ENCODE measurements at places on chromosomes 2 and 18.

DNA sequence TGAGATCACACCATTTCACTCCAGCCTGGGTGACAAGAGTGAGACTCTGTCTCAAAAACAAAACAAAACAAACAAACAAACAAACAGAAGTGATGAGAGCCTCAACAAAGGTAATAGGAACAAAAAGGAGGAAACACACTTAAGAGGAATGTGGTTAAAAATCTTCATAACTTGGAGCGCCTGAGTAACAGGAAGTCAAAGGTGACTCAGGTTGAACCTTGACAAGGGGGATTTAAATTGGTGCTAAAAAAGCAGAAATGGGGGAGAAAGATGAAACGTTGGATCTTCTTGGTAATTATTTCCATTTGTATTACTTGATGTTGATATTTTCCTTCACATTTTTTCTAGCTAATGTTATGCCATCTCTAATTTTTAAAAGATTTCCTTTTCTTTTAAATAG is 318.5 kb upstream of the TCF4 start:
- H3K4me3 ChIP-seq, result no peak overlapping the region
- H3K36me3 ChIP-seq, result no peaks in the 10 kb centered on the region
- H3K27me3 ChIP-seq, result no peaks in the 10 kb centered on the region
- no peak for DNase-seq

GRCh38 chr18:48728204-48728833 is 189.5 kb downstream of the CTIF start:
- H3K36me3 ChIP-seq, result no peaks in the 10 kb centered on the region
- H3K4me3 ChIP-seq, result no peak overlapping the region
- H3K4me1 ChIP-seq, result peaks cover 7% of the 10 kb centered on the region
- DNase-seq, result no peak
- H3K27me3 ChIP-seq, result no peaks in the 10 kb centered on the region

DNA sequence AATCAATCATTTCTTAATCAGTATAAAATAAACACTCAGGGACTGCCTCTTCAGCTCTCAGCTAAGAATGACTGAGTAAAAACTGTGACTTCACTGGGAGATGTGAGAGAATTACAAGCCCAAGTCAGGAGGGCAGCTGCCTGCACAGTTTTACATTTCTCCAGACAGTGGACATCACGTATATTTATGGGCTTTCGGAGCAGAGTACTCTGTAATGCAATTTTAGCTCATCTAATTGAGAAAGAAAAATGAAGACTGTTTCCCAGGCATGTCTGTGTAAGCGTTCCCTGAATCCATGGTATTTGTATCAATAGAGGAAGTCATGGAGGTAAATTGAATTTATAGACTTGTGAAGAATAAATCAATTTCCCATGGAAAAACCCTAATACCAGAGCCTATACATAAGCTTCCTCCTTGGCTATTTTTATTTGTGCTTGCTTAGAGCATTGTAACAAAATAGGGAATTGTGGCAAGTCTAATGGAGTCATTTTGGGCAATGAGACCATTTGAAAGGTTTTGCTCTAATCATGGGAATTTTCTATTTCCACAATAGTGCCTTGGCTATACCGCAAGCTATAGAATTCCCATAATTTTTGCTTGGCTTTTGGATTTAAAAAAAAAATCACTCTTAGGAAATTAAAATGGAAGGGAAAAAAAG is 87.2 kb downstream of the SLC5A7 start:
- H3K27me3 ChIP-seq, result no peaks in the 10 kb centered on the region
- no peak overlapping the region for H3K27ac ChIP-seq
- H3K4me3 ChIP-seq, result no peak overlapping the region
- H3K36me3 ChIP-seq, result no peaks in the 10 kb centered on the region
- no peak for DNase-seq

- no peak for DNase-seq
- no peak overlapping the region for H3K4me3 ChIP-seq
These were observed 37.9 kb upstream of the PPP1CB start for GRCh38 chr2:28713577-28714298.

DNA sequence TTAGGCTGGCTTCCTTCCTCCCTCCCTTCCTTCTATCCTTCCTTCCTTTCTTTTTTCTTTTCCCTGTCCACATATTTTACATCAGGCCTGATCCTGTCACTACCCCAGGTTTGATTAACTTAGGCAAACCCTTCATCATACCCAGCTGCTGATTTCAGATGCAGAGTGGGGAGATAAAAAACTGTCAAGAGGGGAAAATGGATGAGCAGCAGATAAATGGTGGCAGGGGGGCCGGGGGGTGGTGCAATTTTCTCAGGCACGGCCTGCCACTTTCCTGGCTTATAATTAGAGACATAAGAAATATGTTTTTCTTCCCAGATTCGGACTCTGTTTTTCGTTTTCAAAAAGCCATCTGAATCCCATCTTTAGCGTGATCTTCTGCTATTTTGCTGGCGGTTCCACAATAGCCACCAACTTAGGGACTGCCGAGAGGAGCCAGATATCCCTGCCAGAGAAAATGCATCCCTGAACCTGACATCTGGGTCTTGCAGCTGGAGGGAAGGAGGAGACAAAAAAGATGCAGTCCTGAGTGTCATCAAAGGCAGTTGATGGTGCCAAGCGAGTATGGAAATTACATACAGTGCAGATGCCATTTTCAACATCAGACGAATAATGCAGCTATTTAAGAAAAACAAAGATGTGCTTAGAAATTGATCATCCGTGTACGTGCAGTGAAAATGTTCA is 49.9 kb downstream of the CXCR4 start:
- no peaks in the 10 kb centered on the region for H3K27me3 ChIP-seq
- no peak for DNase-seq

DNA sequence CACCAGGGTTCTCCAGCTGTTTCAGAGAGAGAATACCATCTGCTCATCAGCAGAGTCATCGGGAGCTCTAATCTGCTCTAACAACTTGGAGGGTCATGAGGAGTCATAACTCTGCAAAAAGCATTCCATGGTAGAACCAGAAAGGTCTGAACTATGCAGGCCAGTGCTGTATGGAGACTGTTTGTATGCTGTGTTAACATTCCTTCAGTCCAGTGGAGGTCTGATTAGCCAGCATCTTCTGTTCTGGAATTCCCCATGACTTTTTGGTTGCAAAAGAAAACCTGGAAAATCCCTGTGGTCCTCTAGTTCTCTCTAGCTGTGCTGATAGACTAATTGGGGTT is 9.4 kb upstream of the ITGB6 start:
- no peaks in the 10 kb centered on the region for H3K36me3 ChIP-seq
- peaks cover 12% of the 10 kb centered on the region for H3K4me1 ChIP-seq
- no peak overlapping the region for H3K4me3 ChIP-seq
- H3K27ac ChIP-seq, result no peak overlapping the region

DNA sequence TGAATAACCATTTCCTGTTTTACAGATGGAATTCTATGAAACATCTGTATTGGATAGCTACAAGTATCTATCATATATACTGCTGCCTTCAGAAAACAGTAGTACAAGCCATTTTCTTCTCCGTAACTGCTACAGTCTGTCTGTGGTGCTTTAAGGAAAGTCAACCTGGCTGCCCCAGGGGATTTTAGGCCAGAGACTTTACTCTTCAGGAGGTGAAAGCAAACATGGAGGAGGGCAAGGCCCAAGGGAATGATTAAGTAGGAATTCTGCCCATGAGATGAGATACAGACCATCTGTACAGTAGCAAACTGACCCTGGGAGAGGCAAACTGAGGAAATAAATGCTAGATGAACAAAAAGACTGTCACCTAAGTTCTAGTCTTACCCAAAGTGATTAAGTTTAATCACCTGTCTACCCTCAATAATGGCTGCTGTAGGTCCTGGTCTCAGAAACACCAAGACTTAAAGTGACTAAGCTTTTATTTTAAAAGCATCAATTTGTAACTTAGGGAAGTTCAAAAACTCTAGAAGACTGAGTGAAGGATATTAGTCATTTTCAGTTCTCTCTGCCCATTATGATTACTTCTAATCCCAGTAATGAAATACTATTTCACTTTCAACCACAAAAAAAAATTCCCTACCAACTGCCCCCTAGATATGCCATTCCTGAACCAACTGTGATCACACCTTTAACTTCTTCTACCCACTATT is 14.8 kb downstream of the MBD2 start:
- H3K27ac ChIP-seq, result no peak overlapping the region
- no peak for DNase-seq
- no peaks in the 10 kb centered on the region for H3K27me3 ChIP-seq

Data from neural progenitor cell (in vitro differentiated cells).